CD4-positive, alpha-beta T cell treated with Interleukin-4 for 4 hours (primary cell): ENCODE measurements at places on chromosomes 4 and X.

DNA sequence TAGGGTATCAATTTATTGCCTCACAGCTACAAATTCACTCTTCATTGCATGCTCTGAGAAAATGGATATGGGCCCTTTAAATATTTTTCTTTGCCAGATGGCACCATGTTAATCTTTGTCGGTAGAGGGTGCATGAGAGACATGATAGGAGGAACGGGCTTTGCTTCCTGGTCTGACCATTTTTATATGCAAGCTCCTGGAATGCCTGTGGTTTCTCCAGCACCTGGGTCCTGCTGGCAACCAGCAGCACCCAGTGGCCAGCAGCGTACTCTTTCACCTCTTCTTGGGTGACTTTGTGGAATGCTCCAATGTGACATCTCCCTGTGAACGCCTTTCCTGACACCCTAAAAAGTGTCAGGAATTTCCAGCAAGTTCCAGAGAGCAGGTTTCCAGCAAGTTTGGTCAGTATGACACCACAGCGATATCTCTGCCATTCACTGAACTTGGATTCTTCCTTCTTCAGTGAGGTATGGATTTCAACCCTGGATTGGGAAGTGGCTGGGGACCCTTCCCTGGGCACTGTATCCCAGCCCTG, 140.3 kb upstream of the PGRMC2 start:
- no peak for DNase-seq

DNA sequence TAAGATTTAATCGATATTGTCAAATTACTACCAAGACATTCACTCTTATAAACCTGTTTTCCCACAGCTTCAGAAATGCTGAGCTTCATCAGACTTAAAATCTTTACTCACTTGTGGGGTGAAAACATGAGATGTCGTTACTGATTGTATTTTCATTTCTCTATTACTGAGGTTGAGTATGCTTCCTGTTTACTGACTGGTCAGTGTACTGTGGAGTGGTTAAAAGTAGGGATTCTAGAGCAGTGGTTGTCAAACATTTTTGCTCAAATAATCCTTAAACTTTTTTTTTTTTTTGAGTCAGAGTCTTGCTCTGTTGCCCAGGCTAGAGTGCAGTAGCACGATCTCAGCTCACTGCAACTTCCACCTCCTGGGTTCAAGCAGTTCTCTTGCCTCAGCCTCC, 50.3 kb downstream of the NSUN7 start:
- no peak for DNase-seq

GRCh38 chrX:40142417-40142816, 44.7 kb upstream of the BCOR start:
- no peak for DNase-seq

DNA sequence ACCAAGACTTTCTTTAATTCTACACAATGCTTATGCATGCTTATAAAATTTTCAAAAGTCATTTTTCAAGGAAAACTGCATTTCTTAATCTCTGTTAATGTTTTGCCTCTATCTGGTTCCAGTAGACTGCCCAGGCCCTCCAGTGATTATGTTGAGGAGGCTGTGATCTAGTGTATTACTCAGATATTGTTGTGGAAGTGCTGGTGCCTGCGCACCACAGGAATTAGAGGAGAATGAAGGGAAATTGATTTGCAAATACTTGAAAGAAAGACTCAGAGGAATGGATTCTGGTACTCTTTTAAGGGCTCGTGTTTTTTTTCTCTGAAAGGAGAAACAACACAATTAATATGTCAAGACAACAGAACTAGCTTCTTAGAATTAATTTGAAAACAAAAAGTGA, 1015.1 kb downstream of the RPA4 start:
- DNase-seq: no peak

- DNase-seq: no peak
Measured at GRCh38 chr4:2781911-2782310, 11.0 kb upstream of the SH3BP2 start.

GRCh38 chr4:11700751-11701226, 272.1 kb upstream of the HS3ST1 start:
- DNase-seq: no peak
